Foreskin fibroblast (primary cell): ENCODE measurements at places on chromosomes 1 and 21.

GRCh38 chr1:219862366-219862765 lies 66.0 kb downstream of the SLC30A10 start:
- no peak for DNase-seq

DNA sequence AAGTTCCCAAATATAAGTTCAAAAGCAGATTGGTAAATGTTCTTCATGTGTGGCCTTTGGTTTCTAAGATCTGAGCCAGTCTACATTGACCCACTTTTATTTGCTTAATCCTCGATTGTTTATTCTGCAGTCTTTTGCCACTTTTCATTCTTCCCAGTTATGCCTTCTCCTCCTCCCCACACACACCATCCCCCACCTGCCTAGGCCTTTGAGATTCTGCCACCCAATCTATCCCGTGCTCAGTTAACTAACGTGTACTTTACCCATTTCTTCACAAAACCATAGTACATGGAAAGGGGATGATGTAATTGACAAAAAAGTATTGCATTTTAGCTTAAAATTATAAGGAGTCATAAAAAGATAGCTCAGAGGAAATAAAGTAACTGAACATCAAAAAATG lies 3.7 kb downstream of the CFH start:
- no peak for DNase-seq

GRCh38 chr1:115811140-115811828 lies 29.6 kb downstream of the NHLH2 start:
- DNase-seq: no peak

DNA sequence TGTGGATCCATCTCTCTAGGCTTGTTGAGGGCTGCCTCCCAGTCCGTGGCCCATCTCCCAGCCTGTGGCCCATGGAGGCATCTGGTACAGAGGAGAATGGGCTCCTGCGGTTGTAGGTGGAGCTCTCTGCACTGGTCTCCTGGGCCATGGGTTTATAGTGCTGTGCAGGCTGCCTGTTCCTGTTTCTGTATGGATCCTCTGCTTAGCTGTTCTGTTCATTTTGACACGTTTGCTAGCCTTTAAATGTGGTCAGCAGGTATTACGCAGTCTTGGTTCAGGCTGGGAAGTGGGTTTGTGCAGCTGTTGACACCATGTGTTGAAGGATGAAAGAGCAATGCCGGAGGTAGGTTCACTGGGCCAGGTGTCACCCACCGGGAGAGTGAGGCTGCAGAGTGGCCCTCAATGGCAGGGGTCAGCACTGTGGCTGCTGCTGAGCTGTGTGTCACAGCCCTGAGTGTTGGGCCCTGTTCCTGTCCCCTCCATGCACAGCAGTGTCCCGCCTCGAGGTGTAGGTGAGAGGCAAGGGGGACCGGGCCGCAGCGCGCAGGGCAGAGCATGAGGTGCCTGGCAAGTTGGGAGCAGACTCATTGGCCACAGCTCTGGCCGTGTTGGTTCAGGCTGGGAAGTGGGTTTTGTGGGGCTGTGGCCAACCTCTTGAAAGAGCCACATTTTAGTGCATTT lies 39.0 kb downstream of the SNAP47 start:
- no peak for DNase-seq

DNA sequence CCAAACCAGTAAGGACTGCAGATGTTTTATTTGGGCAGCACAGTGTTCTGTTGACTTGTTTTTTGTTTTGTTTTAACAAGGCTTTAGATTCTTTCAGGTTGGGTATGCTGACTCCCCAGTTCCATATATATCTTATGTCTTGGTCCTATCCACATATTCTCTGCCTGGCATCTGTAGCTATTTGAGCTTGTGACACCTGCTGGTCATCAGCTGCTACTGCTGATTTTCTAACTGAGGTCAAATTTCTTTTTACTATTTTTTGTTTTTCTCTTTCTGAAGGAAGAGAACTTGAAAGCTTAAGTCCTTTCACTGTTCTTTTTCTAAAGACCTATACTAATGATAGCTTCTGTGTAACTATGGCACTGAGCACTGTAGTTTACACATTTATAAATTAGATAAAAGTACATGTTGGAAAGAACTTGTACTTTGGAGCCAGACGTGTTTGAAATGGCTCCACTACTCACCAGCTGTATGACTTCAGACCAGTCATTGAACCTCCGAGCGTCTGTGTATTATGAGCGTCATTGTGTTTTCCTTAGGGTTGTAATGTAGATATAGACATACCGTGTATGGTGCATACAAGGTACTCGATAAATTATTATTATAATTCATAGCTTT lies 109.4 kb downstream of the NRDC start:
- peak; percentile 41 for DNase-seq

DNA sequence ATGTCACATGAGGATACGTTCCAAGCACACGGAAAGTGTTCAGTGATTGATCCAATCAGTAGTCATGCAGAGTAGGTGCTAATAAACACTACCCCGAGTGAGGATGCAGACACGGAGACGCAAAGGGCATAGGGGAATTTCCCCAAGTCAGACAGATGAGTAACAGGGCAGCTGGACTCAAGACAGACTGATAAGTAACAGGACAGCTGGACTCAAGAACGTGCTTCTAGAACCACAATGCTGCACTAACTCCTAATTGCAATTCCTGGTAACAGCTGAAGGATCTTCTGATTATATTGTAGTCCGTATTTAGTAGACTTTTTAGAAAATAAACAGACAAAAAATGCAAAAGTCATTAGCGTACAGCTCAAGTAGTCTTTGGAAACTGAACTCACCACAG lies 1.9 kb upstream of the OR2T10 start:
- no peak for DNase-seq

DNA sequence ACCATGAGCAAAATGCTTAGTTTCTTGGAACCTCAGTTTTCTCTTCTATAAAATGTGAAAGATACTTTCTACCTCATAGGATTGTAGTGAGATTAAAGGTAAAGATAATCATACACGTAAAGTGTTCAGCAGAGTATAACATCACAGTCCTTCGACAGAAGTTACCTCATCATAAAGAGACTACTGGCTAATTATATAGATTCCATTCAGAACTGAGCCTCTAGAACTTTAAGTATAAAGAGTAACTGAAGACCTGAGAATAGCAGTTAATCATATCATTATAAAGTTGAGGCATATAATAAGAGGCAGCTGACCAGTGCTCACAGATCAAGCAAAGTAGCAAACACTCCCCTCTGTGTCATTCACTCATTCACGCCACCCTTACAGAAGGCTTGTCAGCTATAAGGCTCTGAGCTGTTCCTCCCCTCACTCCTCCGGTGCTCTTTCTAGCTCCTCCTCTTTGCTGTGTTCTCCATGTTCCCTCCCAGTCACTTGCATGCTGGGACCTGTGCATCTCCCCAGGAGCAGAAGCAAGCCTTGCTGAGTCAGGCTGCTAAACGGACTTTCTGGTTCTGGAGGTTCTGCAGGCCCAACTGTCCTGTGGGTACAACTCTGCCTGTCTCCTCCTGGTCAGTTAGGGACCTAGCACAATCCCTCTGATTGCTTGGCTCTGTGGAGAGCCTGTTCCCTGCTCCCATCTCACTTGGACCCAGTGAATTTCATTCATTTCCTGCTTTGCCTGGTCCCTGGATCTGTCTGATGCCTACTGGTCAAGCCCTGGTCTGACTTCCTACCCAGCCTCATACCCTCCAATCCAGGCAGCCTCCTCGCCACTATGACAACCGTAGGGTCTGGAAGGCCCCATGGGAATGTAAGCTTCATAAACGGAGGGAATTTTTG lies 28.3 kb upstream of the LY9 start:
- DNase-seq: no peak

GRCh38 chr1:16111771-16112595 lies 38.5 kb upstream of the FAM131C start:
- peak; percentile 45 for DNase-seq

GRCh38 chr1:28933277-28933676 lies 18.9 kb downstream of the EPB41 start:
- no peak for DNase-seq

DNA sequence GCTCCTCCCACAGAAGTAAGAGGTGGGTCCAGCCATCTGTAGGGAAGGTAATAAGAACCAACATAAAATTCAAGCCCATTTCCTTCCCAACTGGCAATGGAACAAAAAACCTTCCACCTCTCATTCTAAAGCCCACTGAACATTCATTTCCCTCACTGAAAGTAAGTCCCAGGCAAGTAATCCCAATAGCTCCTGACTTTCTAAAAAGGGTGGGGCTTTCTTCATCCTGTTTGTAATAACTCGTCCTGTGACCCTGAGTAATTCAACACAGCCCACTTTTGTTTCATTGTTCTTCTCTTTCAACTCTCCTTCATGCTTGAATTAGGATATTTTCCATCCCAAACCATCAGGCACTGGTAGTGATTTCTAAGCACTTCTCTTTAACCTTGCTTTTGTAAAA lies 74.9 kb downstream of the DAB1 start:
- no peak for DNase-seq

- DNase-seq: no peak
These were observed 35.5 kb downstream of the HSD3B1 start for GRCh38 chr1:119542492-119542946.

GRCh38 chr1:247110627-247111258 lies 6.6 kb upstream of the ZNF669 start:
- no peak for DNase-seq

- DNase-seq: no peak
These were observed 1.3 kb upstream of the IL19 start for GRCh38 chr1:206769304-206769731.

GRCh38 chr1:96080925-96081324 lies 640.7 kb upstream of the PTBP2 start:
- peak; percentile 1 for DNase-seq

DNA sequence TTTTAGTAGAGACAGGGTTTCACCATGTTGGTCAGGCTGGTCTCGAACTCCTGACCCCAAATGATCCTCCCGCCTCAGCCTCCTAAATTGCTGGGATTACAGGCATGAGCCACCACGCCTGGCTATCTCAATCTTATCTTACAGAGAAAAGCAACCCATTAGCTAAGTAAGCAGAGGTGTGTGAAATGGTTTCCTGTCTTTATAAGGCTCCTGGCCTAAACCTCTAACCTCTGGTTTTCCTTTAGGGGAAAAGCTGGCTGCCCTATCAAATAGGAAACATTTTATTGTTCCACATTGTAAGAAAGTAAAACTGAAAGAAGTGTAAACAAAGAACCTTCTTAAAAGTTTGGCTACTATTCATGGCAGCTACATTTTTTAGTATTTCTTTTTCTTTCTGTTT lies 78.3 kb upstream of the MORC3 start:
- DNase-seq: no peak

DNA sequence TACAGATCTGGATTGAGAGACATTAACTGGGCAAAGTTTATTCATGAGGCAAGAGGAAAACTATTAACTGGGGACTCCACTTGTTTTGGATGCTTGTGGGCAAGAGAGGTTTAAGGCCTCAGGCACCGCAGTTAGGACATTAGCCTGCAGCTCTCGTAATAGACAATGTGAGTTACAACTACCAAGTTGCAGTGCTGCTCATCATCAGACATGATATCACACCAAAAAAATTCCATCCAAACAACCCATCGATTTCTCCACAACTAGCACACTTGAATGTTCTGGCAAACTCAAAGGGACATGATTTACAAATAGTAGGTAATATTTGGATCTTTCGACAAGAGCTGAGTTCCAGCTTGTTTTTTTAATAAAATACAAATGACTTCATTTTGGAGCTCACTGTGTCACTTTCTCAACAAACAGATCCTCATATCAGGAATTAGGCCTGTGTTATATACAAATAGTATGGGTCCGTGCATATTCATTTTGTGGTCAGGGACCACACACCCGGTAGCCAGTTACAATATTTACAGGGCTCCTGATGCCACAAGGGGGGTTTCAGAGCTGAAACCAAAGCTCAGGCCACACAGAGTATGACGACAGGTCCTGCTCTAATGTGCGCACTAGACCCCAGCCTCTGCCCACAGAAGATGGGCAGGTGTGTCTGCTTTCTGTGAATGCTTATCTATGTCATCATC lies 128.0 kb downstream of the TGFBR3 start:
- peak; percentile 87 for DNase-seq

DNA sequence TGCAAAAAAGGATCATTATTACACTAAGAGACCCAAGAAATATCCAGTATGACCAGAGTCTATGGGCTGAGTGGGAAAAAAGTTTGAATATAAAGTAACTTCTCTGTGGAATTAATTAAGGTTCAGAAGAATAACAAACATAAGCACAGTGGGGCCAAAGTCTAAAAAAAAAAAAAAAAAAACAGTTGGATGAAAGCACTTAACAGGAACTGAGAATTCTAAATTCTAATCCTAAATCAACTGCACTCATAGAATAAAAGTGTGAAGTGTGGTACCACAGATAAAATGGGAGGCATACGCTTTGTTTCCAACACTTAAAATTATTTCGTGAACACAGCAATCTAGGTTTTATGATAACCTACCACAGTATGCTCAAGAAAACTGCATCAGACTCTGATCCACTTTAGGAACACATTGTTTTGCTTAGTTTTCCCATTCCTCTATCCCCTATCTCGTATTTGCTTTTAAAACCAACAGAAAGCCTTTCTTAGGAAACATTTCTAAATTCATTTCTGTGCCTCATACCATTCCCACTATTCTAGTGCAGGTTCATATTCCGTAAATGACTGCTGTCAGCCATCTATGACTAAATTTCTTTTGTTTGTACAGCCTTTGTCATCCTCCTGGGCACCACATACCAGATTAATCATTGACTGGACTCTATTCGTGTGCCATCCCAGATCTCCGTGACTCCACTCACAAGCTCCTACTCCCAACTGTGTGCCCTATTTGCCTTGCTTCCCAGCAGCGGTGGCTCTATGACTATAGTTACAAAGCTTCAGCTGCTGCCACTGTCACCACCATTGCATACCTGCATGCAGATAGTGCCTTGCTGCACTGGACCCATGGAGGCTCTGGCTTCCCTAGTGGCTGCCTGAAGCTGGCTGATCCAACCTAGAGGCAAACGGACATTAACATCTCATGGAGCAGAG lies 24.9 kb downstream of the CHML start:
- no peak for DNase-seq

DNA sequence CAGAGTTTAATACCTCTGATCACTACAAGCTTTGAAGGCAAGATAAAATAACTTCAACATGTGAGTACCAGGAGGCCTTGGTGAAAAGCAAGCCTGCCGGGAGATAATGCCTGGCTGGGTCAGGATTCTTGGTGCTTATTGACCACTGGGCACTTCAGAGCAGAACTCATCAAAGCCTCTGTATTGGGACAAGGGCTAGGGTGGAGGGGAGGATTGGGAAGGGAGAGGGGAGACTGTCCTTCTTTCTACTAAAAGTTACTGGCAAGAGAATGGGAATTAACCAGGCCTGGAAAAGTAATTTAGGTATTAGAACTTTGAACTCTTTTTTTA lies 35.2 kb downstream of the NEK2 start:
- no peak for DNase-seq

- DNase-seq: peak; percentile 58
These were observed 1.7 kb downstream of the FAM78B start for GRCh38 chr1:166164995-166165660.

- DNase-seq: no peak
These were observed 28.2 kb downstream of the RNF220 start for GRCh38 chr1:44433209-44433608.
